ENCODE measurements at places on chromosomes 5 and 9. TPM values are rescaled to one million over a fixed set of nuclear protein-coding genes. Genes with fewer than 3 reads are reported as not detected.

DNA sequence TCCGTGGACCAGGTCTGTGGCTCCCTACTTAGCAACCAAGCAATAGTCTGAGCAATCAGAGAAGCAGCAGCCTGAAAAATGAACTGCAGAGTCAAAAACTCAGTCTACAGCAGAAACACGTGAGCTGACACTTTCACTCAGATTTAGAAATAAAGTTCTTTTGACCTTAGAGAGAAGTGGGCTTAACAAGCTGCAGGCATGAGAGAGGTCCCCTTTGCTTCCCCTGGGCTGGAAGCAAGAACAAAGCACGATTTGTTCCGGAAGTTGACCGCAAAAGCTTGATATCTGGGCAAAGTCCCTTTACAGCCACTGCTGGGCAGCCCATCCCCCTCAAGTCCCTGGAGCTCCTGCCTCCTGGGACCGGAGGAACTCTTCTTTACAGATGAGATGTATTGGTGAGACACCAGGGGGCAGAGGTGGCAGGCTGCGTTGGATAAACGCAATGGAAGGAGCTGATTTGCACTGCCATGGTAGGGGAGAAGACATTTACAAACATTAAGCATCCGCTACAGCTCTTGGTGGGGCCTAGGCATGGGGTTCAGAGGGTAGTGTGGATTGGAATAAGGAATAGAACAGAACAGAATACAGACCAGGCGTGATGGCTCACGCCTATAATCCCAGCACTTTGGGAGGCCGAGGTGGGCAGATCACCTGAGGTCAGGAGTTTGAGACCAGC lies 5.8 kb upstream of the SOWAHA start:
- DNase-seq, result no peak

DNA sequence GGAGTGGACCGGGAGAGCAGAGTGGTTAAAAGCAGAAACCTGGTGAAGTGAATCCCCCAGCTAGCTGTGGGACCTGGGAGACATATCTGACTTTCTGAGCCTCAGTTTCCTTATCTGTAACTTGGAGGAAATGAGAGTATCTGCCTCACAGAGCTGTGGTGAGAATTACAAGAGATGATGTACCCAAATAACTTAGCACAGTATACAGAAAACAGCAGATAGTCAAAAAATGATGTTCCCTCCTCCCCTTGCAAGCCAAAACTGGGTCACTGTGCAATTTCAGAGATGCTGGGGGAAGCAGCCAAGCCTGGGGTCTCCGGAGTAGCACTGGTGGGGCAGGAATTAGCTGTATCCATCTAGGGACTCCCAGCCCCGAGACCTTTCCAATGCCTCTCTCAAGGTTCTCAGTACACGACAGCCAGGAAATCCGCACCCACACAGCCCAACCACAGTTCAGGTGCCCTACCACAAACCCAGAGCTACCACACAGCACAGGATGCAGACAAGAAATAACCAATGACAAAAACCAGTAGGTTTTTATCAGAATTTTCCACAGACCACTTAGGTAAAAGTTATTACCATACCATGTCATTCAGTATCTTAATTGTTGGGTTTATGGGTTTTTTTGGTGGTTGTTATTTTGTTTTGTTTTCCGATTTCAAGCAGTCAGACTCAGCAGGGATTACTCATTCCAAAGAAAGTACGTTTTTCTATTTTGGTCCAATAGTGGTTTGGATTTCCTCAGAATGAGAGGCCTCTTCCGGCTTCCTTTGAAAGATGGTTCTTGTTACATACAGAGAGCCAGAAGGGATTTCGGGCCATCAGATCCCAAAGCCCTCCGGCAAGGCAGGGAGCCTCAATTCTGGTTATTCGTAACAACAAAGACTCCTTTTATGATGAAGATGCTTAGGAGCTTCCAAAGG lies 4.9 kb upstream of the HRH2 start:
- DNase-seq, result peak; percentile 51

- no peak for DNase-seq
Observed at GRCh38 chr5:125390326-125390725, 643.9 kb upstream of the ZNF608 start.

- no peak for DNase-seq
Observed at GRCh38 chr5:98776066-98776705, 2.7 kb downstream of the RGMB start.

GRCh38 chr5:128773378-128773777 lies 191.9 kb upstream of the SLC27A6 start:
- no peak for DNase-seq

DNA sequence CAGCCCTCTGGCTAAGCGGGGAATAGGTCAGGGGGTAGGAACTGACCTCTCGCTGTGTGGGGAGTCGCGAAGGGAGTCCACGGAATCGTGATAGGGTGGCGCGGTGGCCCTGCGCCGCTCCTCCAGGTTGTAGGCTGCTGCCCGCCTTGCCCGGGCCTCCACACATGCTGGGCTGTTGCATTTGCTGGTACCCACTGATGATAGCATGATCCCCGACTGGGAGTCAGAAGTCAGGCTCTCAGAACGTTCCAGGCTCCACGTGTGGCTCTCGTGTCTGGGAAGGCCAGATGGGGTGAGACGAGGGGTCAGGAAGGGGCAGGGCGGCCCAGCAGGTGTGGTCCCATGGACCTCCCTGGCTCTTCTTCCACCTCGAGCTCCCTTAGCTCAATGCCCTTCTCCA lies 56.0 kb downstream of the PSD2 start:
- DNase-seq, result no peak

GRCh38 chr5:18984559-18985080 lies 1003.4 kb downstream of the CDH18 start:
- DNase-seq, result no peak

DNA sequence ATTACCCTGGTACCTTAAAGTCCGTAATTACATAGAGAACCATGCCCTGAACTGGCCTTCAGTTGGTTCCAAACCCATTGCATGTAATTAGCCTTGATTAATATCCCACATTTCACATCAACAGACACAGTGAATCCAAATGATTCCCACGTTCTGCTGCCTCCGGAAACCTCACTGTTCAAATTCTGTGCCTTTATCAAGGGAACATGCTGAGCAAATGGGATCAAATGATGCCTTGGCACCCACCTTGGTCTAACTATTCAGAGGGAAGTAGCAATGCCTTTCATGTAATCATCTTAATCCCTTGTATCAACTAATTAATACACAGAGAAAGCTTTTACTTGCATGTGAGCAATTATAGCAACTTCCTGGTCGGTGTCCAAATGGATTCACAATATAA lies 100.6 kb downstream of the EFNA5 start:
- DNase-seq, result no peak

DNA sequence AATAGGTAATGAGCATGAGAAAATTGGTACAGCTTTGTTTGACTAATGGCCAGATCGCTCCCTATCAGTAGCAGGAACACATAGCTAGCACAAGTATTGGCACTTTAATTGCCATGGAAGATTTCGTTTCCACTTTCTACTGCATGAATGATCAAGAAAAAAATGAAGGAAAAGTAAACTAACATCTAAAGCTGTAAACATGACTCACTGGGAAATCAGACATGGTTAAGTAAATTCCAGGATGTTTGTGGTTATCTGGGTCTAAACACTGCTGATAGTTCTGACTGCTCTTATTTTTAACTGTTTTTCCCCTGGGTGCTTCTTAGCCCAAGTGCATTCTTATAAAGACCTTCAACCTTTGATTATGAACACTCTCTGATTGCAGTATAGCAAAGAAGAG lies 388.9 kb downstream of the NR2F1-AS1 start:
- DNase-seq, result no peak

DNA sequence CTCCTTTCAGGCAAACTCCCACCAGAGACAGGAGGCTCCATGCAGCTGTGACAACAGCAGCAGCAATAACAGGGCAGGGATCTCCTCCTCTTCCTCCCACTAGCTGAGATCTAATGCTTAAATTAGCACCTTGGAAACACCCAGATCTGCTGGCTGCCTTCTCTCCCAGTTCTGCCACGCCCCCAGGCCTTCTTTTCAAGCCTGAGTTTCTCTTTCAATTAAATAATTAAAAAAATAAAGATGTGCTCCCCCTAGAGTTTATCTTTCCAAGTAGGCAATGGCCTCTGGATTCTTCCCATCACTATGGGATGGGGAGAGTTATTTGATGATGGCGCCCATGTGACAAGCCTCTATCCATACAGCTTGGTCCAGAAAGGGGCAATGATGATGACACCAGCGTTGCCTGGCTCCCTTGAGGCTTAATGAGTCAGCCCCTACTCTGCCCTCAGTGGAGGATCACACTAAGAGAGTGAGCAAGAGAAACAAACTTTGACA lies 3.8 kb downstream of the FAM219A start:
- no peak for DNase-seq

GRCh38 chr9:69746859-69747560 lies 12.8 kb downstream of the PTAR1 start:
- DNase-seq, result no peak

GRCh38 chr5:9058161-9058560 lies 487.7 kb downstream of the SEMA5A start:
- no peak for DNase-seq

GRCh38 chr5:112338681-112339337 lies 80.3 kb downstream of the EPB41L4A start:
- DNase-seq, result no peak

GRCh38 chr5:36181774-36182173 lies 29.9 kb downstream of the SKP2 start:
- DNase-seq, result no peak

DNA sequence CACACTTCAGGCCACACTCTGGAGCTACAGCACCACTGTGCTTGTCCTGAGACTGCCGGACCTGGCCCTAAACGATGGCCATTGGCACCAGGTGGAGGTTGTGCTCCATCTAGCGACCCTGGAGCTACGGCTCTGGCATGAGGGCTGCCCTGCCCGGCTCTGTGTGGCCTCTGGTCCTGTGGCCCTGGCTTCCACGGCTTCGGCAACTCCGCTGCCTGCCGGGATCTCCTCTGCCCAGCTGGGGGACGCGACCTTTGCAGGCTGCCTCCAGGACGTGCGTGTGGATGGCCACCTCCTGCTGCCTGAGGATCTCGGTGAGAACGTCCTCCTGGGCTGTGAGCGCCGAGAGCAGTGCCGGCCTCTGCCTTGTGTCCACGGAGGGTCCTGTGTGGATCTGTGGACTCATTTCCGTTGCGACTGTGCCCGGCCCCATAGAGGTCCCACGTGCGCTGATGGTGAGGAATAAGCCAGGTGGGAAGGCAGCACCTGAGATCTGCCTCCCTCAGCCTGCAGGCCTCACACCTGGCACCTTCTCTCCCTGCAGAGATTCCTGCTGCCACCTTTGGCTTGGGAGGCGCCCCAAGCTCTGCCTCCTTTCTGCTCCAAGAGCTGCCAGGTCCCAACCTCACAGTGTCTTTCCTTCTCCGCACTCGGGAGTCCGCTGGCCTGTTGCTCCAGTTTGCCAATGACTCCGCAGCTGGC lies 14.7 kb downstream of the CRB2 start:
- DNase-seq, result no peak

DNA sequence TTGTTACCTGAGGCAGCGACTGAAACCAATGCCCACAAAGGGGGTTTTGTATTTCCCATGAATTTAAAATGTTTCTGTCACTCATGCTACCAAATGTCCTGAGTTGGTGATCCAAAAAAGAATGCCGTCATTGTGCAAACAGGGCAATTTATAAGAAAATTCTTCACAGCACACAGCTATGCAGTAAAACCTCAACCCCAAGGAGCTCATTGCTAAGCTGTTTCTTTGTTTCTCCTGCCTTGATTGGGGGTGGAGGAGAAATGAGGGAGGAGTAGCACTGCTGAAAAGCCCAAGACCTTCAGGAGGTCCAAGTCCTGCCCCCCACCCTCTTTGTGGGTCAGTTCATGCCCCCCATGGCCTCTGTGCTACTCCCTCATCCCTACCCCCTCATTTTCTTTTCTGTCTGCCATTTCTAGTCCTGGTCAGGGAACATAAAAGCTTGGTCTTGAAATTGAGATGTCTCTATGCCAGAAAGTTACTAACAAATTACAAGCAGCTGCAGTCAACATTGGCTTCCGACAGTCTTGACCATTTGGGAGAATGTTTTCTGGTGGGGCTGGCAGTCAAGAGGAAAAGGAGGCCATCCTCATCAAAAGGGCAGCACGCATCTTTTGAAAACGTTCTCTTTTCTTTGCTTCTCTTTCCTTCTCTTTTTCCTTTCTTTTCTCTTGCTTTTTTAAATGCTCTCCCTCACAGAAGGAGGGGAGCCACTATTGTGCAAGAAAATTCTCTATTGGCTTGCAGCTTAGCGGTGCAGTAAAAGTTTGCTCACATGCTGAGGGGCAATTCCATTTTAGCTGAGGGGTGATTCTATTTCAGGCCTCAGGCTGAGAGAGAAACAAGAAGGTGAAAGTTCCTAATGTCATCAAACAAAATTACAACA lies 133.3 kb downstream of the GCNT1 start:
- no peak for DNase-seq

- no peak for DNase-seq
Observed at GRCh38 chr5:66710557-66711088, 114.4 kb downstream of the MAST4 start.

GRCh38 chr9:87596862-87597261 lies 99.2 kb downstream of the DAPK1 start:
- no peak for DNase-seq

- DNase-seq, result no peak
Observed at GRCh38 chr5:1490376-1490775, 33.4 kb downstream of the LPCAT1 start.

DNA sequence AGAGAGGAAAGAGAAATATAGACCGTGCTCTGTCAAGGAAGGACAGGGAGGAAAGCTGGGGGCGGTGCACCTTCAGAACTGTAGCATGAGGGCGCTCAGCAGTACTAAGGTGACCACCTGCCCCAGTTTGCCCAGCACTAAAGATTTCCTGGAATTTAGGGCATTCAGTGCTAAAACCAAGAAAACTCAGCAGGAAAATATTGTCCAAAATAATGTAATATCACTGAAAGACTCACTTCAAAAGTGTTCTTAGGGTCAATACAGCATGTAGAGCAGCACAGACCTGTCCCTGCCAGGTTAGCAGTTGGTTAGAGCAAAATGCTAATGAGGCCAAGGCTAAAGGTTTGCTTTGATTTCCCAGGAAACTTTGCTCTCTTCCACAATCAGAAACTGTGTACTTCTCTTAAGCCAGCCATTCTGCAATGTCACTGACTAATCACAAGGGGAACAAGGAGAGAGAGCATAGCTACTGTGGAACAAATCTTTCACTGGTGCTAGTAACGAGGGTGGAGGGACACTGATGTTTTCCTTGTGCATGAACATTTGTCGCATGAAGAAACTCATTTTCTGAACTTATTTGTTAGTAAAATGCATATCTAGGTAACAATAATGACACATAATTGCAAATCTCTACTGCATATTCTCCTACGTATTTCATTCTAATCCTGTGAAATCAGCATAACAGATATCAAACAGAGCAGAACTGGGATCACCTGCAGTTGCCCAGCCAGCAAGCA lies 53.0 kb upstream of the GRAMD2B start:
- no peak for DNase-seq

- no peak for DNase-seq
Observed at GRCh38 chr5:20033881-20034280, 45.9 kb upstream of the CDH18 start.

GRCh38 chr9:37746448-37747270 lies 6.9 kb upstream of the TRMT10B start:
- no peak for DNase-seq

GRCh38 chr5:59137846-59138245 lies 555.0 kb downstream of the RAB3C start:
- DNase-seq, result no peak

FRMPD1 gene
- total RNA-seq, result not detected

SPINK6 gene
- not detected for total RNA-seq

IRX2 gene
- not detected for total RNA-seq

PCDHGC5 gene
- not detected for total RNA-seq

CYLC2 gene
- total RNA-seq, result not detected
